Type B pancreatic cell (in vitro differentiated cells): ENCODE measurements at places on chromosomes 12 and 14. TPM values are rescaled to one million over a fixed set of nuclear protein-coding genes. Genes with fewer than 3 reads are reported as not detected.

DNA sequence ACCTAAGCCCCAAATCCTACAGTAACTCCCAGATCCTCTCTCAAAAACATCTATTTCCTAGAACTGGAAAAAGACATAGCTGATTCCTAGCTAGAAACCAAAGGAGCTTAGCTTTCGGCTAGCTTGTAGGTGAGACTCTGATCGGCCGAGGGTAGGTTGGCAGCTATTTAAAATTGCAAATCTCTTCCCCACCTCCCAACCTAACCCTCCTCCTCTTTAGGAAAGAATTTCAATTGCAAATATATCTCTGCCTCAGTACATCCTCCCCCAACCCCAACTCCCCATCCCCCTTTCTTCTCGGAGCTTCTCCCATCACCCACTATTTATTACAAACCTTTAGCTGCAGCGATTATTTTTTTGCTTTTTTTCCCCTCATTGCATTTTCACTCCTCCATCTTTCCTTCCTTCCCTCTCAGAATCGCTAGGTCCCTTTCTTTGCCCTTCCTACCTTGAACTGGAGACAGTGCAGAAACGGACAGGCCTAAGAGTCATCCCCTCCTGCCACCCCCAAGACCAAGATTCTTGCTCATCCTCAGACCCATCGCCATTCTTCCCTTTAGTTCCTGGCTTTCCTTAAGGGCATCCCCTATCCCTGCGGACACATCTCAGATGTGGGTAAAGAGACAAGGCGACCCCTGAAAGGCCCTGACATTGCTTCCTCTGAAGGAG lies 13.4 kb downstream of the ZFHX2 start:
- H3K27me3 ChIP-seq, result no peaks in the 10 kb centered on the region
- no peak for DNase-seq
- no peak overlapping the region for H3K4me3 ChIP-seq
- H3K36me3 ChIP-seq, result peaks cover 6% of the 10 kb centered on the region
- H3K27ac ChIP-seq, result no peak overlapping the region
- peaks cover 17% of the 10 kb centered on the region for H3K4me1 ChIP-seq

- no peak for DNase-seq
- H3K27ac ChIP-seq, result no peak overlapping the region
- no peaks in the 10 kb centered on the region for H3K4me1 ChIP-seq
- no peaks in the 10 kb centered on the region for H3K27me3 ChIP-seq
- no peak overlapping the region for H3K4me3 ChIP-seq
Measured at GRCh38 chr12:42338280-42338679, 12.3 kb downstream of the PPHLN1 start.

GRCh38 chr12:9718968-9719367 lies 13.9 kb downstream of the CLECL1 start:
- no peaks in the 10 kb centered on the region for H3K4me1 ChIP-seq
- H3K36me3 ChIP-seq, result no peaks in the 10 kb centered on the region
- DNase-seq, result no peak

GRCh38 chr14:54936816-54937215 lies 34.2 kb upstream of the GCH1 start:
- no peaks in the 10 kb centered on the region for H3K36me3 ChIP-seq
- H3K27ac ChIP-seq, result no peak overlapping the region
- H3K4me1 ChIP-seq, result no peaks in the 10 kb centered on the region
- H3K27me3 ChIP-seq, result no peaks in the 10 kb centered on the region
- DNase-seq, result no peak

DNA sequence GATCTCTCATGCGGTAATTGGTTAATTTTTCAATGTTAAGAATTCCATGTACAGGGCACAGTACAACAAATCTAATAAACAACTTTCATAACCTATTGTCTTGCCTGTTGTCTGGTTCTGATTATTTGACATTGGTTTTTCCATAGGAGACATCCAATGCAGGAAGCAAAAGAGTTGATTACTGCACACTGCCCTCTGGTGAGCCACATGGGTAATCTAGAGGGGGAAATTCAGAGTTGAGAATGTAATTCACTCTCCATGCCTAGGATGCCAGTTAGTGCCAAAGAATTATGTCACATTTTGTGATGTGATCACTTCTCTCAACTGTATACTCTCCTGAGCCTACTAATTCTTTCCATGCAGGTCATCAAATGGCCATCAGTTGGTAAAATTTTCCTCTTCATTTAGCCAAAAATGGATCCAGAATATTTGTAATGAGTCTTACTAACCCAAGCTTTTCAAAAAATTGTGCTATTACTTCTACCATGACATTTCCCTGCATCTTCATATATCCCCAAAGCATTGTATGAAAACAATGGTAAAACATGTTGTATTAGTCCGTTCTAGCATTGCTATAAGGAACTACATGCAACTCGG lies 17.7 kb upstream of the CCDC91 start:
- no peak for DNase-seq
- no peak overlapping the region for H3K4me3 ChIP-seq
- no peak overlapping the region for H3K27ac ChIP-seq
- H3K27me3 ChIP-seq, result no peaks in the 10 kb centered on the region
- peaks cover 8% of the 10 kb centered on the region for H3K36me3 ChIP-seq

GRCh38 chr12:95756362-95756761 lies 34.2 kb downstream of the NTN4 start:
- DNase-seq, result no peak
- peak overlapping the region; percentile 23 for H3K27ac ChIP-seq
- H3K36me3 ChIP-seq, result peaks cover 8% of the 10 kb centered on the region
- H3K4me3 ChIP-seq, result no peak overlapping the region

GRCh38 chr14:42683707-42684106 lies 1077.0 kb downstream of the LRFN5 start:
- H3K27me3 ChIP-seq, result no peaks in the 10 kb centered on the region
- H3K36me3 ChIP-seq, result no peaks in the 10 kb centered on the region
- no peaks in the 10 kb centered on the region for H3K4me1 ChIP-seq
- no peak overlapping the region for H3K4me3 ChIP-seq

DNA sequence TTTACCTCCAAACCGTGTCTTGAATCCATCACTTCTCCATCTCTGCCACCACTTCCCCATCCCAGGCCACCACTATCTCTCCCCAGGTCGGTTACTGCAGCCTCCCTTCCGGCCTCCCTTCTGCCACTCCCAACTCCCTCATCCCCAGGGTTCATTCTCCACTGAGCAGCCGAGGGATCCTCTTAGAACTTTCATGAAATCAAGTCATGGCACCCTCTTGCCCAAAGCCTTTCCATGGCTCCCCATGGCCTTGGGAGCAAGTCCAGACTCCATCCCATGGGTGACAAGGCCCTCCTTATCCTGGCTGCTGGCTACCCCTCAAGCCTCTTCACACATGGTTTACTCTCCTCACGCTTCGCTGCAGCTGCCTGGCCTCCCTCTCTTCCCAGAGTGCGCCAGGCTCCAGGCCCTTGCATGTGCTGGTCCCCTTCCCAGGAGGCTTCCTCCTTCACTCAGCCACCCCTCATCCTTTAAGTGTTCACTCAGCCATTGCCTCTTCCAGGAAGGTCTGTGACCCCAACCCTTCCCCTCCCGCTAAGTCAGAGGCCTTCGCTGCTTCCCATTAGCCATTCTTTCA lies 17.9 kb upstream of the SH2B3 start:
- H3K36me3 ChIP-seq, result no peaks in the 10 kb centered on the region
- DNase-seq, result no peak
- no peak overlapping the region for H3K4me3 ChIP-seq
- H3K27ac ChIP-seq, result no peak overlapping the region
- H3K27me3 ChIP-seq, result peaks cover 10% of the 10 kb centered on the region

GRCh38 chr14:64566651-64567122 lies 16.9 kb downstream of the PPP1R36 start:
- H3K4me1 ChIP-seq, result peaks cover 13% of the 10 kb centered on the region
- H3K4me3 ChIP-seq, result no peak overlapping the region
- no peaks in the 10 kb centered on the region for H3K27me3 ChIP-seq
- no peak for DNase-seq

DNA sequence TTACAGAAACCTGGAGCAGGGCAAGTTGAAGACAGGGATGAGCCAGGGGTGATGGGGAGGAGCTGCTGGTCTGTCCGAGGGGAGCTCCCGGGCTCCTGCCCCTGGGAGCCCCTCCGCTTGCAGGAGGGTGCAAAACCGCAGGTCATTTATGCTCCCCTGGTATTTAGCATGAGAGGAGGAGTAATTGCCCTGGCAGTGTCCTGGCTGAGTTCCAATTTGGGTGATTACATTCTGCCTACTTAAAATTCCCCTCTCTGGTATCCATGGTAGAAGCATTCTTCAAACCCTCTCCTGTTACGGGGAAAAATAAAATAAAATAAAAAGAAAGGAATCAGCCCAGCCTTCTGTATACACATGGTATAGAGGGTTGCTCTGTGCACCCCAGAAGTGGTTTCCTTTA lies 61.7 kb upstream of the VRK1 start:
- peaks cover 40% of the 10 kb centered on the region for H3K27me3 ChIP-seq
- no peaks in the 10 kb centered on the region for H3K36me3 ChIP-seq
- DNase-seq, result no peak
- H3K4me3 ChIP-seq, result no peak overlapping the region

DNA sequence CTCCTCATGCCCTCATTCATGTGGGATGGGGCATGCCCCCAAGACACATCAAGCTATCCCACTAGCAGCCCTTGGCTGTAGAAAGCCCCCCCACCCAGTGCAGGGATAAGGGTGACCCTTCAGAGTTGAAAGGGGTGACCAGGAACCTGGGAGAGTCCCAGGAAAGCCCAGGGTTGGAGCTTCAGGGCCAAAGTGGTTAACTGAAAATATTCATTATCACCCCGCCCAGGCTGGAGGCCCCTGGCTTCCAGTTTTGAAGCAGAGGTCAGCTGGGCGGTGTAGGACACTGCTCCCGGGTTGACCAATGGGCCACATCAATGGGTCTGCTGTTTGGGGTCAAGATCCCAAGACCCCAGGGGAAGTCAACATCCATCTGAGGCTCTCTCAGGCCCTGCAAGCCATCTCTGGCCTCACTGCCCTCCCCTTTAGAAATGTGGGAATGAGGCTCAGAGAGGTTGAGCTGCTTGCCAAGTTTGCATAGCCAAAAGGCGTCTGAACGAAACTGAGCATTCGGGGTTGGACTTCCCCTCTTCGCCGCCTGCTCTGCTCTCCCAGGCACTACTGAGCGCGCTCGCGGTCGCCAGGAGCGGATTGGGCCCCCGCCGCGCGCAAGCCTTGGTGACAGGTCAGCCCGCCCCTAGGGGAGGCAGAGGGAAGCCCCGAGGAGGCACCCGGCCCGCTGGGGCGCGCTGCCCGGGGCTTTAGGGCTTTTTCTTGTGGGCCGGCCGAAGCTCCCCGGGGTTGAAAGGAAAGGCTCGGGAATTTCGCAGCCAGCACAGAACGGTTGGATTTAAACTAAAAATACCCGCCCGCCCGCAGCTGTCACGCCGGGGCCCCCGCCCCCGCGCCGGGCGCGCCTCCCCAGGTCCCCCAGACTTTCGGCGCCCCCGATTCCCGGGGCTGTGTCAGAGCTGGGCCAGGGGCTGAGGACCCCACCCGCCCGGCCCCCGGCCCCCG lies 576 bp downstream of the SYNE3 start:
- H3K27ac ChIP-seq, result no peak overlapping the region
- H3K4me1 ChIP-seq, result peaks cover 14% of the 10 kb centered on the region
- H3K27me3 ChIP-seq, result peaks cover 46% of the 10 kb centered on the region
- no peak for DNase-seq
- H3K4me3 ChIP-seq, result peak overlapping the region; percentile 82
- H3K36me3 ChIP-seq, result no peaks in the 10 kb centered on the region

DNA sequence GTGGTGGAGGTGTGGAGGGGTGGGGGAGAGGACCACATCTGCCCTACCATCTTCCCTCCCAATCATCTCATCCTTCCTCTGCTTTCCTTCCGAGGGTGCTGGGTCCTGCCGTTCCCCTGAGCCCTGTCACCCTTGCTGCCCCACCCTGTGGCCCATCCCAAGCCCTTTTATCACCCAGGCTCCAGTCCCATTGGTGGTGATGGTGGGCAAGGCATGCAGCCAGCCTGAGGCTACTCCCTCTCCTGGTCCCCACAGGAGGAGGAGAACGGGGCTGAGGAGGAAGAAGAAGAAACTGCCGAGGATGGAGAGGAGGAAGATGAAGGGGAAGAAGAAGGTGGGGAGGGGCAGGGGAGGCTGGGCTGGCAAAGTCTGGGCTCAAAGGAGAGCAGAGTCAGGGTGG lies 2.7 kb upstream of the LAG3 start:
- H3K4me1 ChIP-seq, result peaks cover 38% of the 10 kb centered on the region
- no peak overlapping the region for H3K4me3 ChIP-seq
- DNase-seq, result no peak
- peaks cover 46% of the 10 kb centered on the region for H3K27me3 ChIP-seq

Gene ENTPD5
- 22.2 and 25.8 TPM in 2 replicates for total RNA-seq

DNA sequence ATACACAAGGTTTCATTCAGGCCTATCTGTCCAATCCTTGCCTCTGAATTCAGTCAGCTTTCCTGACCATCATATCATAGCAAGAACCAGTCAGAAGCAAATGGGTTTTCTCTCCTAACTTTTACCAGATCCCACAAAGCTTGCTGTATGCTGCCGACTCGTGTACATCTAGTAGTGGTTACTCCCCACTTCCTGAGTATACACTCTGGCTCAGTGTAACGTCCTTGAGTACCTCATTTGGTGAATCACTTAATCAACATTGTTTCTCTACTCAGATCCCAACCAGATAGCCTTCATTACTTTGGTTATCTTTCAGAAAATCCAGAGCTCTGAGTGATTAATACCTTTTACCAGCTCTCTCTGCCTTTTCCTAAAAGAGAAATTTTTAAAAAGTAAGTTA lies 728.2 kb downstream of the GALC start:
- DNase-seq, result no peak
- no peaks in the 10 kb centered on the region for H3K4me1 ChIP-seq
- no peak overlapping the region for H3K27ac ChIP-seq
- no peak overlapping the region for H3K4me3 ChIP-seq
- H3K27me3 ChIP-seq, result no peaks in the 10 kb centered on the region
- no peaks in the 10 kb centered on the region for H3K36me3 ChIP-seq

- H3K27ac ChIP-seq, result no peak overlapping the region
- no peaks in the 10 kb centered on the region for H3K36me3 ChIP-seq
- no peaks in the 10 kb centered on the region for H3K27me3 ChIP-seq
- peaks cover 10% of the 10 kb centered on the region for H3K4me1 ChIP-seq
- H3K4me3 ChIP-seq, result no peak overlapping the region
Measured at GRCh38 chr12:111605911-111606766, 7.0 kb upstream of the ATXN2 start.

Gene NID2
- total RNA-seq, result 8.3 and 65.7 TPM in 2 replicates

Gene KRT72
- total RNA-seq, result 0.48 and 2.9 TPM in 2 replicates

GRCh38 chr12:92065018-92065499 lies 80.6 kb downstream of the BTG1 start:
- H3K27me3 ChIP-seq, result no peaks in the 10 kb centered on the region
- H3K4me3 ChIP-seq, result peak overlapping the region; percentile 29
- peaks cover 13% of the 10 kb centered on the region for H3K4me1 ChIP-seq

DNA sequence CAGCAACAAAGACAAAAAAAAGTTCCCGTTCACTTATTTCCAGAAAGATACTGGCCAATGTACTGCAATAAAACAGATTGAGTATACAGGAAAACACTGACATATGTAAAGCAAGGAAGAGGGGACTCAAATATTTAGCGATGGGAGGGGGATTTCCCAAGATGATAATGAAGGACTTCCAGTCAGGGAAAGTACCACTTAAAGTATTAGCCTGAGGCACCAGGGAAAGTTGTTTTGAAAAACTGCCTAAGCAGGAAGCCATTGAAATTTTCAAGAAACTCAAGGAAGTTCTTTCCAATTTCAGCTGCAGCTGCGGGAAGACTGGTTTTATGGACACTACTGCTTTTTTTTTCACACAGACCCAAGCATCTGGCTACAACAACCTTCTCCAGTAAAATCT lies 1007.4 kb upstream of the NOVA1 start:
- DNase-seq, result no peak
- H3K4me1 ChIP-seq, result peaks cover 5% of the 10 kb centered on the region
- H3K36me3 ChIP-seq, result no peaks in the 10 kb centered on the region
- H3K27me3 ChIP-seq, result no peaks in the 10 kb centered on the region

Gene GUCY2C
- 2.1 and 21.2 TPM in 2 replicates for total RNA-seq
